Right hindlimb (tissue), 1 donor: ENCODE measurements at places on chromosomes 2 and 18.

- no peak for DNase-seq
Measured at GRCh38 chr2:205768815-205769494, 86.7 kb downstream of the NRP2 start.

- peak; percentile 70 for DNase-seq
Measured at GRCh38 chr18:50649821-50650220, 89.9 kb downstream of the MAPK4 start.

DNA sequence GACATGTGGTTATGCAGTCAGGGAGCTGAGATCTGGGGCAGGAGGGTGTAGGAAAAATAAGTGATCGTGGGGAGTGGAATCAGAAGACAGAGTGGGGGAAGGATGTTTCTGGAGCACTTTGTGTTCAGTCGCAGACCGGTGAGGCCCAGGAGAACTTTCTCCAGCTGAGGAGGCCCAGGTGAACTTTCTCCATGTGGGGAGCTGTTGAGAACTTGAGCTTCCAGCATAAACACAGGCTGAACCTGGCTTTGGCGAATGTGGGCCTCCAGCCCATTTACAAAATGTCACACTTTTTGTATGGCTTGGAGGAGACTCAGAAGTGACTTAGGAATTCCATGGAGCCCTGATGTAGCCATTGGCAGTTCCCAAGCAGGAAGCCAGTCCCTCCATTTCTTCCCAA, 108.5 kb downstream of the VAPA start:
- no peak for DNase-seq

- no peak for DNase-seq
Measured at GRCh38 chr2:3469486-3469885, 49.8 kb downstream of the ADI1 start.

GRCh38 chr2:10635430-10635829, 54.3 kb downstream of the NOL10 start:
- no peak for DNase-seq

DNA sequence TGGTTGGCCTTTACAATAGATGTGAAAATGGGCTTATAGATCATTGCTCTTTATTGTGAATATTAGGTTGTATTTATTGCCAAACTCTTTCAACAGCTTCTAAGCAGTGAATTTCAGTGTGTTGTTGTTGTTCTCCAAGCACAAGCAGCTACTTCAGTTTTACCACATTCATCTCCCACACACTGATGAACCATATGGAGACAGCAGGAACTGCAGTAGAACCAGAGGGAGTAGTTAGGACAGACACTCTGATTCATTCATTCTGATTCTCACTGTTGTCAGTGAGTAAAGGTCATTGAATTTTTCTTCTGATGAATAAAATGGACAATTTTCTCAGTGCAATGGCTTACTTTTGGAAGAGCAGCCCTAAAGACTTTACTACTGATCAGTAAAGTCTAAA, 40.2 kb downstream of the CCDC74A start:
- DNase-seq = no peak

- DNase-seq = no peak
Measured at GRCh38 chr2:74079522-74080341, 68.0 kb downstream of the BOLA3 start.

- no peak for DNase-seq
Measured at GRCh38 chr2:10935953-10936942, 24.5 kb downstream of the KCNF1 start.

DNA sequence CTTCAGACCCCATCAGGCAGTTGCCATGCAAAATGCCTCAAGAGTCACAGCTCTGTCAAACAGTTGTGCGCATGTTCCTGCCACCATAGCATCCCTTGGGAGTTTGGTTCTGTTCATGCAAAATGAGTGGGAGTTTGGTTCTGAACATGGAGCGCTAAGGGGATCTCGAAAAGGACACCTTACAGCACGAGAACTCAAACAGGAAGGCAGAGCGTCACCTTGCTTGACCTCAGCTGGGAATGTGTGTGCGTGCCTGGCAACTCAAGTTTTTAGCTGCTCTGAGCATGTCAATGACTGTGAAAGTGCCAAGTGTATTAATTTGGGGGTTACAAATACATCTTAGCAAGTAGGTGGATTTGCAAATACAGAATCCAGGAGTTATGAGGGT, 16.6 kb downstream of the MALL start:
- no peak for DNase-seq

DNA sequence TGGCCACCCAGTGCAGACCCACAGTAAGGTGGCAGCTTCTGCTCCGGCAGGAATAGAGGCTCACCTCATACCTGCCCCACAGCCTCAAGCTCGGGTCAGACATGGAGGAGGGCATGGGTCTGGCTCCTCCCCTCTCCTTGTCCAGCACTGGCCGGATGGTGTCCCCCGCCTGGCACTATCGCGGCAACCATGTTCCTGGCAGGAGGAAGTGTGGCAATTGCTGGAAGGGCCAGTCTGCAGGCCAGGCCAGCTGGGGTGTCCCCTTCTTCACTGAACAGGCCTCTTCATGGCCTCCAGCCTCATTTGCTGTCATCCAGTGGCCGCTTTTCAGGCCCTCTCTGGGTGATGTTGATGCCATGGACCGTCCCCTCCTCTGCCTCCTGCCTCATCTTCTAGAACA, 41.4 kb upstream of the SMAD7 start:
- no peak for DNase-seq
